Stimulated activated CD4-positive, alpha-beta T cell treated with anti-CD3 and anti-CD28 coated beads, Interleukin-4, amount 100 ng/mL, for 48 hours (primary cell): ENCODE measurements at places on chromosomes 13 and 19.

- no peak for DNase-seq
Observed at GRCh38 chr13:107203146-107203847, 635.4 kb upstream of the ARGLU1 start.

- DNase-seq, result no peak
Observed at GRCh38 chr19:8109455-8109854, 39.9 kb downstream of the FBN3 start.

DNA sequence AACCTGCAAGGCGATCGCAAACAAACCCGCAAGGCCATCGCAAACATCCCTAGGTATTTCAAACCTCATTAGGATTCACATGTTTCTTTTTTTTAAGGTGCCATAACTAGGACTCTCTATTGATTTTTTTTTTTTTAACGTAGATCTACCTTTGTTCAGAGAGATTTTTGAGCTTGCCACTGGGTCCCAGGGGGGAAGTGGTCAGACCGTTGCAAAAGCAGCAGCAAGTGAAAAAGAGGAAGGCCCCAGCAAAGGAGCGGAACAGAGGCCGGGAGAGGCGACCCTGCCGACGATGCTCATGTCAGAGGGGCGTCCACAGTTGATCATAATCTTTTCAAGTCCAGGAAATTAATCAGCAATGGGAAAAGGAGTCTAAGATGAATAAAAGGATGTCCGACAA, 32.7 kb upstream of the FLT1 start:
- DNase-seq, result no peak

DNA sequence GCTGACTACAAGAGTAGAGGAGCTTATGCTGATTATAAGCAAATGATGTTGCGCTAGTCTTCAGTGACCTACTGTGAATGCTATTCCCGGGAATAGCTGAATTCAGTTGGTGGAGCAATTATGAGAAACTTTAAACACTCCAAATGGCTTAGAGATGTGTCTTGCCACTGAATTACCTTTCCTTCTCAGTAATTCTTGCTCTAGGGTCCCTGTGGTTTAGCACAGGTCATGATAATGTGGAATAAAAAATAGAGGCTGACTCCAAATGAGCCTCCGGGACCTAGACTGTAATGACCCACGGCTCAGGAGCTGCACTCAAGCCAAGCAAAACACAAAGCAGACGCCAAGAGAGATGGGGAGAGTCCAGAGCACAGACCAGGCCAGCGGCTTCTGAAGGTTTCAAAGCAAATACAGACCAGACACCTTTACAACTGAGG, 124.7 kb downstream of the RGCC start:
- no peak for DNase-seq
